Type B pancreatic cell (in vitro differentiated cells): ENCODE measurements at places on chromosomes 12 and 14. TPM values are rescaled to one million over a fixed set of nuclear protein-coding genes. Genes with fewer than 3 reads are reported as not detected.

- DNase-seq: no peak
Observed at GRCh38 chr14:35374263-35374712, 30.3 kb downstream of the NFKBIA start.

GRCh38 chr14:72662214-72662613, 231.7 kb downstream of the DPF3 start:
- no peak for DNase-seq

GRCh38 chr14:100334904-100335303, 11.8 kb downstream of the SLC25A47 start:
- DNase-seq: no peak

Gene IFNG-AS1
- not detected in 2 replicates for total RNA-seq

Gene HOXC11
- 0.12 TPM in 1 of 2 replicates, not detected in the other for total RNA-seq

Gene AQP6
- 0.22 TPM in 1 of 2 replicates, not detected in the other for total RNA-seq

DNA sequence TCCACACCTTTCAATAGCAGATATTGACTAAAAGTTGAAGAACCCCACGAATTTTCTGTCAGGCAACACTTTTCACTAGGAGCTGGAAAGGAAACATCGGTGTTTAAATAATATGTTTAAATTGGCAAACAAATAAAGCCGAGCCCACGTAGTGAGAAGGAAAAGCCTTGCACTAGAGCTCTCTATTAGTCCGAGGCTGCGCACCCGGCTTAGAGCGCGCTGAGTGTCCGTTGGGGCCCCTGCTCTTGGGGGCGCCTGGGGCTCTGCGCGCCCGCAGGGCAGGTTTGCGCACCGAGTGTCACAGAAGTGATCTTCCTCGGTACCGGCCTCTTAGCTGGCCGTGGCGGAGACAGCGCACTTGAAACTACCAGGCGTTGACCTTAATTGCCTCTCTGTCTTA, 6.4 kb downstream of the TTC6 start:
- DNase-seq: no peak

Gene LYZ
- 113 and 174 TPM in 2 replicates for total RNA-seq

Gene SPTLC2
- 40.9 and 134 TPM in 2 replicates for total RNA-seq

DNA sequence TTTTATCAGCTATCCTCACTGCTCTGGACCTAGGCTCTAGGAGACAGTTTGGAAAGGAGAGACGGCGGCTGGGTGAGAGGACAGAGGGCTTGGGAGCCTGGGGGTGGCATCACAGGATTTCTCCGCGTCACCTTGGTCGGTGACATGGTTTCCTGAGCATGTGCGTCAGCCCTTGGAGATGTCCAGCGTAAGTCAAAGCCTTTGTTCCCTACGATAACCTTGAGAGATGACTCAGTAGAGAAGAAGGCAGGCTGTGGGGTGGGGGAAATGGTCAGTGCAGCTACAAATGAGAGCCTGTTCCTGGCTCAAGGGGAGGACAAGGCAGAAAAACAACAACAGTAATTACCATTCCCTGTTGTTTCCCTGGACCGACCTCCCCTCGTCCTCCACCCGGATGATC, 90.2 kb upstream of the TBX3 start:
- no peak for DNase-seq

- DNase-seq: no peak
Observed at GRCh38 chr14:82230748-82231147, 697.1 kb upstream of the SEL1L start.

DNA sequence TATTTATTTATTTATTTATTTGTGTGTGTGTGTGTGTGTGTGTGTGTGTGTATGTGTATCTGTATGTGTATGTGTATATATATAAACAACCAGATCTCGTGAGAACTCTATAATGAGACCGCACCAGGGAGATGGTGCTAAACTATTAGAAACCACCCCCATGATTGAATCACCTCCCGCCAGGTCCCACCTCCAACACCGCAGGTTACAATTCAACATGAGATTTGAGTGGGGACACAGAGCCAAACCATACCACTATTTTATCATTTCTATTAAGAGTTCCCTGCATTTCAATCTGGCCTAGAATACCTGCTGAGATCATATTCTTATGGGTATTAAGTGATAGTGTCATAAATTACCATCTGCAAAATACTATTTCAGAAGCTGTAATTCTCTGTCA, 243.8 kb upstream of the PLEKHG7 start:
- no peak for DNase-seq

Gene RD3L
- not detected in 2 replicates for total RNA-seq

DNA sequence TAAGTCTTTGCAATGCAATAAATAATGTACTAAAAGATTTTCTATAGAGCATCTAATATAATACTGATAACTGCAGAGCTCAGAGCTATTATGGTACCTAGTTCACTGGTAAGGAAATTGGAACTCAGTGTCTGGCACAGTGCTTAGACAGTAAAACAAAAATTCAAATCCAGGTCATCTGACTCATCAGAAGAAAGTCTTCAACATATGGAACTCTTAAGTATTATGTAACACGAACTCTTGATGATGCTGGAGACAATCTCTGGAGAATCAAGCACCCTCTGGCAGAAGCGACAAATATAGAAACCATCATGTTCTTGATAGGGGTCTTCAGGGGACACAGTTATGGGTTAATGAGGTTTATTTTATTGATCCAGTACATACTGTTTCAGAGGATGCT, 37.3 kb upstream of the TRHDE start:
- DNase-seq: no peak

Gene KLRC3
- total RNA-seq: not detected in 2 replicates

DNA sequence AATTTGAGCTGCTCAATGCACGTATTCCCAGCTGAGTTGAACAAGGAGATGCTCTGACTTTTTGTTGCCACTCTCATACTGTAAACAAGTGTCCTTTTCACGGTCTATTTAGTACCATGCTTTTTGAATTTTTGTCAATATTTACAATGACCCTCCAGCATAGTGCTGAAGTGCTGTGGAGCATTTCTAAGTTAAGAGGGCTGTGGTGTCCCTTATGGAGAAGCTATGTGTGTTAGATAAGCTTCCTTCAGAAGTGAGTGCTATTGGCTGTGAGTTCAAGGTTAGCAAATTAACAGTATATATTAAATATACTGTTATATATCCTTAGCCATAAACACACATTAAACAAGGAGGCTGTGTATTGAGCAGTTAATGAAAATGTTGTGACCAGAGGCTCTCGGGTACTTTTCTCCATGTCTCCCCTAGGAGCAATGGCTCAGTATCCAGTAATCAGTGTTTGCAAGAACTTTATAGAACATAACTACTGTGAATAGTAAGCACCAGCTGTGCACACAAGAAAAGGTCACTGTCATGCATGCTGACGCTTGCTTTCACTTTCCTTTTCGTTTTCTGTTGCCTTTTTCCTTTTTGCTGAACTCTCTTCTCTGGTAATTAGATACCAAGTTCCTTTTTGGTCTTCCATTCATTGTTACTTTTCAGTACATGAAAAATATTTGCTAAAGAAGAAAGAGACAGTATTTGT, 187.2 kb upstream of the NEDD1 start:
- no peak for DNase-seq

DNA sequence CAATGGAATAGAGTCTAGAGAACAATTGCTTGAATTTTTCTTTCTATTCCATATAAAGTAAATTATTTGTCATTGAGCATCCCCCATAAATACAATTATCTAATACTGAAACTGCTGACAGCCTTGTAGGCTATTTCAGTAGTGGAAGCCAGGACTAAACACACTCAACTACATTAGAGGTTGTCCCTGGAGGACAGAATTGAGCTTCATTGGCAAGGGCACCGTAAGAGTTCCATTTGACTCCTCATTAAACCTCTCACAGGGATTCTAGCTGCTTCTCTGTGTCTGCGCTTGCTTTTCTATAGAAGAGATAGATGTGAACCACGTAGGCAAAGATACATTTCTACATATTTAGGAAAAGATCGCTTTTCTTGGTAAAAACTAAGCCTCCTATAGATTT, 3.5 kb upstream of the PTPRO start:
- DNase-seq: no peak

Gene ZCCHC8
- total RNA-seq: 27.2 and 30.4 TPM in 2 replicates

GRCh38 chr12:131197490-131197889, 243.8 kb downstream of the ADGRD1 start:
- no peak for DNase-seq

GRCh38 chr12:3145033-3145432, 67.9 kb downstream of the TSPAN9 start:
- no peak for DNase-seq

Gene SCNN1A
- 29.2 and 72.7 TPM in 2 replicates for total RNA-seq

- no peak for DNase-seq
Observed at GRCh38 chr14:101554991-101555668, 6.2 kb upstream of the DIO3 start.

Gene LRP1-AS
- total RNA-seq: not detected in 2 replicates

Gene SMIM41
- not detected in 2 replicates for total RNA-seq

GRCh38 chr12:92471551-92471950, 231.2 kb upstream of the PLEKHG7 start:
- DNase-seq: no peak

GRCh38 chr14:52885230-52885629, 65.6 kb downstream of the FERMT2 start:
- DNase-seq: no peak

DNA sequence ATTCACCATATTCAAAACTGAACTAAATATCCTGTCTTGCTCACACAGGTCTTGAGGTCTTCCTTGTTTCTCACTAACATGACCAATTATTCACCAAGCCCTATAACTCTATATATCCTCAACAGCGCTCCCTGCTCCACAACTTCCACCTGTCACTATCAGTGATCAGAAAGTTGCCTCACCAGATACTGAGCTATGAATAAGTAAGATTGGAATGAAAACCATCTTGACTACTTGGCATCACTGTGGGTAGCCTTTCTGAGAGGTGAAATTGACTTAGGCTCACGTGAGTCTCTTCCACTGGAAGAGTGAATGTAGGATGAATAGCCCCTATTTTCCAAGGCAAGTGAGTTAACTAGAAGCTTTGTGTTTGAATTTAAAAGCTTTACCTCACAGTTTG, 167.1 kb downstream of the PIK3C2G start:
- no peak for DNase-seq

GRCh38 chr14:25861406-25861805, 736.4 kb downstream of the NOVA1 start:
- no peak for DNase-seq

Gene ATG2B
- 15.6 and 19.9 TPM in 2 replicates for total RNA-seq

DNA sequence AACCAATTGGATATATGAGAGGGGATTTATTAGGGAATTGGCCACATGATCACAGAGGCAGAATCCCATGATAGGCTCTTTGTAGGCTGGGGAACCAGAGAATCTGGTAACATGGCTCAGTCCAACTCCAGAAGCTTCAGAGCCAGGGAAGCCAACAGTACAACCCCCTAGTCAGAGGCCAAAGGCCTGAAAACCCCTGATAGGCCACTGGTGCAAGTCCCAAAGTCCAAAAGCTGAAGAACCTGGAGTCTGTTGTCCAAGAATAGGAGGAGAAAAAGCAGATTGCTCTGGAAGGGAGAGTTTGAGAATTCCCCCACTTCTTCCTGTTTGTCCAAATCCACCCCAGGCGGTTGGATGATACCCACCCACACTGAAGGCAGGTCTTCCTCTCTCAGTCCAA, 8.2 kb upstream of the TROAP start:
- no peak for DNase-seq

DNA sequence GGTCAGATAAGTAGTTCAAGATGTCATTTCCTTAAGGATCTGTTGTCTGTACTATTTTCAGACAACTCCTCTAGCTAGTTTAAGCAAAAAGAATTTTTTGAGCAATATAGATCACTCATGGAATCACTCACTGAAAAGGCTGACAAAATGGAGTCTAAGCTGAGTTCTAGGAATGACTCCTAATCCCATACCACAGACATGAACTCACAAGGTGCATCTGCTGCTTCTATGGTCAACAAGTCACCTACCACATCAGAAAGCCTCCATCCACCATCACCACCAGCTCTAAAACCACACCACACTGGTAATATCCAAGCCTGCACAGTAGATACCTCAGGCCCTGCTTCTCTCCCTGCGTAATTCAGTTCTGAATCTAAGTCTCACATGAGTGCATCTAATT, 33.0 kb downstream of the PWP1 start:
- DNase-seq: no peak

Gene SLC39A2
- 4.5 and 14.2 TPM in 2 replicates for total RNA-seq

GRCh38 chr12:6334940-6335450, 6.9 kb downstream of the TNFRSF1A start:
- no peak for DNase-seq

Gene TAS2R8
- total RNA-seq: not detected in 2 replicates

GRCh38 chr12:61804301-61804700, 455.9 kb upstream of the USP15 start:
- DNase-seq: no peak

GRCh38 chr12:118136559-118137003, 657 bp downstream of the PEBP1 start:
- DNase-seq: no peak

GRCh38 chr12:20368651-20369304, 441 bp downstream of the PDE3A start:
- peak; percentile 70 for DNase-seq

Gene TSHR
- total RNA-seq: 0.65 and 1.6 TPM in 2 replicates

DNA sequence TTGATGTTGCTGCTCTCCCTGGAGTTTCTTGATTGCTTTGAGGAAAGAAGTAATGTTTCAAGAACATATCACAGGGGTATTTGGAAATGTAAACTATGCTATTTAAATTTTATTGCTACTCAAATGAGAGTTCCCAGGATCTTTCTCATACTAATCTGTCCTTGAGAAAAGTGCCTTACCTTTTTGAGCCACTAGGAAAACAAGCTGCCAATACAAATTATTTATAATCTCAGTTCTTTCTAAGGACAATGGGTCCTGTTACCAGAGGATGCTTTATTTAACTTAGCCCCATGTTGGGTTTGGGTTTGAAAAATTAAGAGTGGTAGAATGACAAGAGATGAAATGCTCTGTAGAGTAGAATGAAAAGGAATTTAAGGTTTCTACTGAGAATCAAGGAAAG, 258.2 kb upstream of the PRKD1 start:
- no peak for DNase-seq

GRCh38 chr14:102866982-102867761, 55.3 kb upstream of the AMN start:
- no peak for DNase-seq

- DNase-seq: no peak
Observed at GRCh38 chr14:54487771-54488170, 1.0 kb downstream of the GMFB start.

Gene EPYC
- total RNA-seq: 0.53 TPM in 1 of 2 replicates, not detected in the other
